ENCODE measurements at places on chromosomes 1 and 21.

GRCh38 chr1:169327875-169328274 lies 39.7 kb downstream of the NME7 start:
- DNase-seq, result no peak

- no peak for DNase-seq
Measured at GRCh38 chr1:200118779-200119505, 91.4 kb downstream of the NR5A2 start.

GRCh38 chr1:55244476-55245099 lies 29.4 kb upstream of the USP24 start:
- no peak for DNase-seq

GRCh38 chr1:172465617-172466016 lies 21.7 kb upstream of the PIGC start:
- no peak for DNase-seq

- DNase-seq, result no peak
Measured at GRCh38 chr1:47443530-47444296, 5.9 kb downstream of the FOXD2 start.

DNA sequence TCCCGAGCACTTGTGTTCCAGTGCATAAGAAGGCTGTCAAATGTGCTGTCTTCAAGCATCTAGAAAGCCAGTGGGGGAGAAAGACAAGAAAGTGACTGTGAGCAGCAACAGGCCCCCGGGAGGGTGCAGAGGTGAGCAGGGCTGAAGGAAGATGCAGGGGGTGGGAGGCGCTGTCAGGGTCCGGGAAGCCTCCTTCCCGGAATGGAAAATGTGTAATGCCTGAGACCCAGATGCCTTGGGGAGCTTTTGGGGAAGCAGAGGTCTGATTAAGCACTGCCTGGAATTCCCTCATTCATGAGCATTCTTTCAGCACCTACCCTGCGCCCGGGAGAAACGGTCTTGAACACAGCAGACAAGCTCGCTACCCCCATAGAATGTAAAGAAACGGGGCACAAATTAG lies 1.3 kb downstream of the NPHP4 start:
- DNase-seq, result no peak

- DNase-seq, result no peak
Measured at GRCh38 chr1:24222793-24223192, 35.7 kb upstream of the IFNLR1 start.

DNA sequence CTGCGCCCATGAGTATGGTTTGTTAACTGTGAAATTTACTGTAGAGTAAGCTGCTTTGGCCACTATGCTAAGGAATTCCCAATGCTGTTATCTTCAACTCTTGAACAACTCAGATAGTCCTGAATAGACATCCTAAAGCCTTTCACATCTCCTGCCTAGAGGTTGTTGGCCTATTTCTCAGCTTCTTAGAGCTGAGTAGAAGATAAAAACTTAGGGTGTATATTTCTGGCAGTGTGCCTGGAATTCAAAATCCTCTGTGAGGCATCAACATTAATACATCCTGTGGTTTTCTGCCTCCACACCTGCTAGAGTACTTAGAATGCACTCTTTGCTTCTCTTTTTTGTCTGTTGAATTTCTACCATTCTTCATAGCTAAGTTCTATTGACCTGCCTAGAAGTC lies 45.8 kb upstream of the RC3H1 start:
- no peak for DNase-seq

- no peak for DNase-seq
Measured at GRCh38 chr1:208500375-208500774, 256.2 kb upstream of the PLXNA2 start.

GRCh38 chr1:111161843-111162487 lies 21.9 kb downstream of the CEPT1 start:
- no peak for DNase-seq

- DNase-seq, result no peak
Measured at GRCh38 chr1:155648207-155649147, 38.5 kb downstream of the MSTO1 start.

- no peak for DNase-seq
Measured at GRCh38 chr1:224137518-224137917, 23.6 kb downstream of the FBXO28 start.

DNA sequence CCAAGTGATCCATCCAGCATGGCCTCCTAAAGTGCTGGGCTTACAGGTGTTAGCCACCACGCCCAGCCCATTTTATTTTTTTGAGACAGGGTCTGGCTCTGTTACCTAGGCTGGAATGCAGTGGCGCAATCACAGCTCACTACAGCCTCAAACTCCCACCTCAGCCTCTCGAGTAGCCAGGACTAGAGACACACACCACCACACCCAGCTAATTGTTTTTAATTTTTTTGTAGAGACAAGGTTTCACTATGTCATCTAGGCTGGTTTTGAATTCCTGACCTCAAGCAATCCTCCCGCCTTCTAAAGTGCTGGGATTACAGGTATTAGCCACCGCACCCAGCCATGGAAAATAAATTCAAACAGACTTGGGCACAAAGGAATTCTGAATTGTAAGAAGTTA lies 31.9 kb downstream of the PUM1 start:
- no peak for DNase-seq

GRCh38 chr1:44705470-44705869 lies 25.5 kb downstream of the RNU5D-1 start:
- no peak for DNase-seq

GRCh38 chr1:17108786-17109185 lies 10.5 kb downstream of the PADI2 start:
- DNase-seq, result no peak

DNA sequence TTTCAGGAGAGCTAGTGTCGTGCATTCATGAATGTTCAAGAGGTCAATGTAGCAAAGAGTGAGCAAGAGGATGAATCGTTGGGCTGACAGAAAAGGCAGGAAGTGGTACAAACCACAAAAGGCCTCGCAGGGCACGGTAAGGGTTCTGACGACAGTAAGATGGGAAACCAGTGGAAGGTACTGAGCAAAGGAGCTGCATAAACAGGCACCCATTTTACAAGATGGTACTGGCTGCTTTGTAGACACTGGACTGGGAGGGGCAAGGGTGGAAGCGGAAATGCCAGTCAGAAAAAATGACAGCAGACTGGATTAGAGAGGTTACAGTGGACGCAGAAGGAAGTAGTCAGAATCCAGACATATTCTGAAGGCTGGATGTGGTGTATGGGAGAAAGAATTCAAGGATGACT lies 123.5 kb downstream of the PTPN14 start:
- peak; percentile 27 for DNase-seq

- DNase-seq, result no peak
Measured at GRCh38 chr1:104765085-104765484, 1015.4 kb downstream of the AMY1C start.

DNA sequence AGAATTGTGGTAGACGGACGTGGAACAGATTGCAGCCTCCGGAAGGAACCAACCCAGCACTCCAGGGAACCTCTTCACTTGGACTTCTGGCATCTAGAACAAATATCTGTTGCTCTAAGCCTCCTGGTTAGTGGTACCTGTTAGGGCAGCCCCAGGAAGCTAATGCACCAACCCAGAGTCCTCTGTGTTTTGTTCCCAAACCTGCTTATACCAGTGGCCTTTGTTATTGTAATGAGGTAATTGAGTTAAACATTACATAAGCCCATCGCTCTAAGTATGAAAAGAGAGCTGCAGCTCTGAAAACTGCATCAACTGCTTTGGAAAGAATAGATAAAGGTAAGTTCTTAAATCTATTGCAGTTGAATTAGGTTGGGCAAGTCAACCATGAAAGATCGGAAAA lies 516.7 kb downstream of the NPHP4 start:
- no peak for DNase-seq

DNA sequence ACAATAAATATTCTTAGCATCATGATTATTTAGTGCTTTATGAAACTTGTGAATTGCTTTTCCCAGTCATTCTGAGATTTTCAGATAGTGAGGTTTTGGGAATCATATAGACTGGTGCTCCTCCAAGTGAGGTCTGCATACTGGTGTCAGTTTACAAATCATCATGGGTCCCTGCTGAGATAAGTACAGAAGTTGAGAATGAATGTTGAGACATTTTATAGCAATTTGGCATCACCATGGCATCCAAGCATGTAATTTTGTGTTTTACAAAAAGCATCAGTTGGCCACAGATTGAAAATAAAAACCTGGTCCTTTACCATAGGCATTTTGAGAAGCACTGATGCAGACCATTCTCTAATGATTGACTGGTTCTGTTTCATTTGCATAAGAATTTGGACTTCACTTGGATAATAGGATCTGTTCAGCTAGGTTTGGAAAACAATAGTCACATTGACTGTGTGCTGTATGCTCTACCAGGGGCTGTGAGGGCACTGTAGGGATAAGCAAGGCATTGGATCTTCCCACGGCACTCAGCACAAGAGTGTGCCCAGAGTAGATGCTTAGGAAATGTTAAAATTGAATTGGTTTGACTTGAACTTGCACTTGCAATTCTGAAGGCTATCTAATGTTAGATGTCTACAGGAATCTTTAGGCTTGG lies 79.0 kb upstream of the JUN start:
- DNase-seq, result no peak

- DNase-seq, result no peak
Measured at GRCh38 chr1:153919876-153920852, 2.6 kb downstream of the GATAD2B start.

GRCh38 chr1:173554541-173555250 lies 48.2 kb downstream of the SLC9C2 start:
- no peak for DNase-seq
